NB4 (cell line): ENCODE measurements at places on chromosomes 3 and 15.
A peak's percentile ranks its signal among the peaks of the same experiment; 100 is the strongest.

DNA sequence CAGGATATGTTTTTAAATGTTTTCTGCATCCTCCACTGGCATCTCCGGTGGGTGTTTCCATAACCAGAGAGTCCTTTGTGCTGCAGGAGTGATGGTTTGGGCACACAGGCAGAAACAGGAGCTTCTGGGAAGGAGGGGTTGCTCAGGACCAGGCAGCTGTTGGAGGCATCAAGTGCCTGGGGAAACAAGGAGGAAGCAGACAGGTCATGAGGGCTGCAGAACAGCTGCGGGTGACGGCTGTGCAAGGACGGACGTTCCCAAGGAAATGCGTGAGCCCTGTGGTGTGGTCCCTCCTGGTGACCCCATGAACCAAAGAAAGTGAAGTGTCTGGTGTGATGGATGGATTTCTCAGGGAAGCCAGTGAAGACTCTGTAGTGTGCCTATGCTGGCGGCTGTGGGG is 61.2 kb upstream of the TNFAIP8L3 start:
- no peak for DNase-seq

DNA sequence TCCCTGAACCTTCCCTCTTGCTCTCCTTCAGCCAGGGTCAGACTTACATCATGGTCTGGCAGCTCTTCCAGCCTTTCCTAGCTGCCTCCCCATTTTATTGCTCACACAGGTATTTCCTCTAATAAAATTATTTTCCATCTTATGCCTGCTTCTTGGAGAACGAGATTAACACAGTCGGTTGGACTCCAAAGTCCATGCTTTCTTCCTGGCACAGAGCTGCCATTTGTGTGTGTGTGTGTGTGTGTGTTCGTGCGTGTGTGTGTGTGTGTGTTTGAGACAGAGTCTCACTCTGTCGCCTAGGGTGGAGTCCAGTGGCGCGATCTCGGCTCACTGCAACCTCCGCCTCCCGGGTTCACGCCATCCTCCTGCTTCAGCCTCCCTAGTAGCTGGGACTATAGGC is 15.5 kb downstream of the FSD2 start:
- DNase-seq = no peak

DNA sequence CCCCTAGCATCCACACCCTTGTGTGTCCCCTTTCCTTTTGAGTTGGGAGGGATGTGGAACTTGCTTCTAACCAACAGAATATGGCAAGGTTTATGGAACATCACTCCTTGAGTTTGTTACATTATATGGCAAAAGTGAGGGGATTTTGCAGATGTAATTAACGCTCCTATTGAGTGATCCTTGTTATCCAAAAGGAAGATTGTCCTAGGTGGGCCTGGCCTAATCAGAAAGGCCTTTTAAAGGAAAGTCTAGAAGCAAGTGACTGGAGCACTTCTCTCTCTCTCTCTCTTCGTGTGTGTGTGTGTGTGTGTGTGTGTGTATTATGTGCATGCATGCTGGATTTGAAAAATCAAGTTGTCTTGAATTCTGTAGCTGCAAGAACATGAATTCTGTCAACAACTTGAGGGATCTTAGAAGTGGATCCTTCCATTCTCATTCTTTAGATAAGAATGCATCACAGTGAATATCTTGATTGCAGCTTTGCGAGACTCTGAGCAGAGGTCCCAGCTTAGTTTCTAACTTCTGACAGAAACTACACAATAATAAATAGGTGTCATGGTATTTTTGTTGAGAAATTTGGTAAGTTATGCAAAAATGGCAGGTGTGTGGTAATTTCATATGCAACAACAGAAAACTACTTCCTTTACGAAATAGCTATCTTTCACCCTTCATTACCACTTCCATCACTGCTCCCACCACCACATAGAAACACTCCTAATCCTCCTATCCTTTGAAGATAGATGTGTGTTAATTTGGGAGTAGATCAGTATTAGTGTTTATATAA is 360.9 kb upstream of the CBLB start:
- no peak for DNase-seq

DNA sequence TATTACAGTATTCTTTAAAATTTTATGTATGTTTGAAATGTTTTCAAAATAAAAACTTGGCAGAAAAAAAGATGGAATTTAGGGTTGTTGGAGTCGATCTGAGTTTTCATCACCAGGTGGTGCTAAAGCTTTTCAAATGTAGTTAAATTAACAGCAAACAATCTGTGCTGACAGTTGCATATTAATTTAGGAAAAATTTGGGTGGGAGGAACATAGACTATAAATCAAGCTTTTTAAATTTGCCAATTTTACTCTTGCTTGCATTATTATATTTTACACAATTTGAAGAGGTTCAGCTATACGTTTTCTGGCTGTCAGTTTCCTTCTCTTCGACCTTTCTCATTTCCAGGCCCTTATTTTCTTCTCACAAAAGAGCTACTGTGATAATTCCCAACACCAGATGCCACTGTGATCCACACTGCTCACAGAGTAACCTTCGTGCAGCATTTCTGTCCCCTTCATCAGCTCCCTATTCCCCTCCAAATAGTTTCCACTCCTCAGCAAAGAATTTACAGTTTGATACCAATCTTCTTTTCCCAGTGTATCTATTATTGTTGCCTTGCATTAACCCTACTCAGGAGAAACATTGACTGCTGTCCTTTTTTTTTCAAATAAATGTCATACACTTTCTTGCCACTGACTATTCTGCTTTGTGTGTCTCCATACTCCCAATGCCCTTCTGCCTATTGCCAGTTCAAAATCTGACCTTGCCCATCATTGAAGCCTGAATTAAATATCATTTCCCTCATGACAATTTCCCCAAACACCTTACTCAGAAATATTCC is 53.4 kb upstream of the EIF5A2 start:
- DNase-seq = peak; percentile 57

- DNase-seq = no peak
Measured at GRCh38 chr3:39241561-39241960, 38.3 kb downstream of the CX3CR1 start.

GRCh38 chr3:37953226-37953625 is 37.4 kb upstream of the VILL start:
- DNase-seq = no peak

DNA sequence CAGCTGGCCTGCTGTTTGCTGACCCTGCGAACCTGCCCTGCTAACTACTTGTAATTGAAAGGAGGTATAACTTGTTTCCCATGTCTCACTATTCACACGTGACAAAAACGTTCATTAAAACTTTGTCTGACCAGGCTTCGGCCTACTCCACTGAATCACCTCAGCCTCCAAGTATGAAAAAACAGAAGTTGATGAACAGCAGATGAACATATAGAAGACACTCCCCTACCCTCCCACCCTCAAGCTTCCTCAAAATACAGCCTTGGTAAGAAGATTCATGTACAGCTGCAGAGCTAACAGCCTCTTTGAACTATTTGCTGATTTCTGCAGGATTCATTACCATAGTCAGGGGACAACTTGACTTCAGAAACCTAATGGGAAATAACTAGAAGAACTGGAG is 10.7 kb downstream of the RBM15B start:
- DNase-seq = peak; percentile 85

- no peak for DNase-seq
Measured at GRCh38 chr15:97319291-97319690, 641.2 kb upstream of the ARRDC4 start.

- no peak for DNase-seq
Measured at GRCh38 chr3:66110840-66111239, 72.1 kb upstream of the MAGI1 start.

DNA sequence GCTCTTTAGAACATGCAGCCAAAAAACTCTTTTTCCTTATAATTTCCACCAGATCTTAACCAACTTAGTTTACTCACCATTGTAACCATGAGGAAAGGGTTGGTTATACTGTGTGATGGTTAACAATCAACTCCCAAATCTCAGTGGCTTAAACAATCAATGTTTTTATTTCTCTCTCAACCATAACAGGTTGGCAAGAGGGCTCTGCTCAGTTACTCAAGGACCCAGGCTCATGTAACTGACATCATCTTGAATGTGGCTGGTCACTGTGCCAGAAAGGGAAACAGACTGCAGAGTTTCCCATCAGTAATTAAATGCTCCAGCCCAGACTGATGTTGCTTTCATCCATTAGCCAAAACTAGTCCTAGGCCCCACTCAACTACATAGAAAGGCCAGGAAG is 69.0 kb downstream of the ANKRD28 start:
- no peak for DNase-seq
